ENCODE measurements at places on chromosomes 13 and 19.

- no peak for DNase-seq
Observed at GRCh38 chr13:67713571-67713970, 483.4 kb upstream of the PCDH9 start.

DNA sequence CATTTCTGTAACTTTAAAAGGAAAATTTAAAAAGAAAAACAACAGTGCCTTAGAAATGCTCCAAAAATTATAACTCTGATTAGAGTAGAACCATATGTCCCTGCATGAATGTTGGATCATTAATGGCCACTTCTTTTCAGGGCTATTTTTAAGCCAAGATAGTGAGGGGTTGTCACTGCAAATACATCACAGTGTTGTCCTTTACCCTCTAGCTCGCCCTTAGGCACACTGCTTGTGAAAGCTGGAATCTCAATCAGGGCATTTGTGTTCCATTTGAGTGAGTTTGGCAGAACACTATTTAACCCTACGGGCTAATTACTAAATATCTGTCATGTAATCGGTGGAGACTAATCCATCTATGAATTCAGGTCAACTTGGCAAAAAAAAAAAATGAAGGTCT lies 212.2 kb downstream of the NHLRC3 start:
- no peak for DNase-seq

GRCh38 chr19:49952906-49953305 lies 8.1 kb downstream of the SIGLEC11 start:
- no peak for DNase-seq

DNA sequence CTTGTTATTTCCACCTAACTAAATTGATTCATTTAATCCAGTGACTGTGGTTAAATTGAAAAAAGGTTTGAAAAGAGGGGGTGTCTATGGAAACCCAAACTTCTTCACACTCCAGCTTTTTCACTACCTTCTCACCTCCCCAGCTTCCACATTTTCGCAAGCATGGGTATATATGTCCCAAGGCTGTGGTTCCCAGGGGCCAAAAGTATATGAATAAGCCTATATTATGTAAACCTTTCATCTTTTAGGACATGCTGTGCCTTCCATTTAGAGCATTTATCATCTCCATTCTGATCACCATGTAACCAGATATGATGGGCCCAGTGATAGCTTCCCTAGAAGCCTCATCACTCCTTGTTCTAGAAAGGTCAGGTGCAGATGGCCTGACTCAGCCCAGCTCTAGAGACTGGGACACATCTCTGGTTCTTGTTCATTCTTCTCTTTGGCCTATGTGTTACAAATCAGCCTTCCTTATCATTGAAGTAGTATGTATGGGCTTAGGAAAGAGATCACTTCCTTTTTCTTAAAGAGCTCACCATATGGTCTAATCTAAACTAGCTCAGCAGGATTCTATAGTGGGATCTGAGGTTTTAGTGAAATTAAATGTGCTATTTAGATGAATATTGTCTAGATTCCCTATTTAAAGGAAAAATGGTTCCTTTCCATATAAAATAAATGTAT lies 19.5 kb upstream of the ARL11 start:
- DNase-seq = no peak

DNA sequence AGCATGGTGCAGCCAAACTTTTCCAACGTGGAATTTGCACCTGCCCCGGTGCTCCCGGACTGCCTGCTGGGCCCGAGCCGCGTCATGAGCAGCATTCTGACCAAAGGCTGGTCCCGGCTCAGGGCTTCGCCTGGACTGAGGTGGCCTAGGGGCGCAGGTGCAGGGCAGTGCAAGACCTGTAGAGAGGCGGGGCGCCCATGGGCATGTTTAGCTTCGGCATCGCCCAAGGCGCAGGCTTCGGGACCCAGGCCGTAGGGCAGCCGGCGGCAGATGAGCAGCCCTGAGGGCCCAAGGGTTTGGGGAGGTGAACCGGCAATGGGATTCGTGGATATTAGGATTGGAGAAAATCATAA lies 23.8 kb downstream of the LRFN3 start:
- DNase-seq = no peak

DNA sequence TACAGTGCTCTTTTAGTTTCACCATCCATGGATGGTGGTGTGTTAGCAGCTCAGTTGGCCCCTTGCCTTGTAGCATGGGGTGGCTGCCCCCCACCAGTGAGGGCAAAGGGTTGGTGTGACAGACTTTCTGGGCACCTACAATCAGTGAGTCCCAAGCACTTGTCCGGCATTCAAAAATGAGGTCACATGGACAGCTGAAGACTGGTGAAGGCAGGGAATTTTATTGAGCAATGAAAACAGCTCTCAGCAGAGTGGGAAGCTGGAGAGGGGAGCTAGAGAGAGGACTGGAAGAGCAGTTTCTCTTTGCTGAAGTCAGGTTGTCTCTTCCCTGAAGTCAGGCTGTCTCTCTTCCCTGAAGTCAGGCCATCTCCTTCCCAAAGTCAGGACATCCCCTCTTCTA lies 1053.2 kb downstream of the SLITRK1 start:
- no peak for DNase-seq

DNA sequence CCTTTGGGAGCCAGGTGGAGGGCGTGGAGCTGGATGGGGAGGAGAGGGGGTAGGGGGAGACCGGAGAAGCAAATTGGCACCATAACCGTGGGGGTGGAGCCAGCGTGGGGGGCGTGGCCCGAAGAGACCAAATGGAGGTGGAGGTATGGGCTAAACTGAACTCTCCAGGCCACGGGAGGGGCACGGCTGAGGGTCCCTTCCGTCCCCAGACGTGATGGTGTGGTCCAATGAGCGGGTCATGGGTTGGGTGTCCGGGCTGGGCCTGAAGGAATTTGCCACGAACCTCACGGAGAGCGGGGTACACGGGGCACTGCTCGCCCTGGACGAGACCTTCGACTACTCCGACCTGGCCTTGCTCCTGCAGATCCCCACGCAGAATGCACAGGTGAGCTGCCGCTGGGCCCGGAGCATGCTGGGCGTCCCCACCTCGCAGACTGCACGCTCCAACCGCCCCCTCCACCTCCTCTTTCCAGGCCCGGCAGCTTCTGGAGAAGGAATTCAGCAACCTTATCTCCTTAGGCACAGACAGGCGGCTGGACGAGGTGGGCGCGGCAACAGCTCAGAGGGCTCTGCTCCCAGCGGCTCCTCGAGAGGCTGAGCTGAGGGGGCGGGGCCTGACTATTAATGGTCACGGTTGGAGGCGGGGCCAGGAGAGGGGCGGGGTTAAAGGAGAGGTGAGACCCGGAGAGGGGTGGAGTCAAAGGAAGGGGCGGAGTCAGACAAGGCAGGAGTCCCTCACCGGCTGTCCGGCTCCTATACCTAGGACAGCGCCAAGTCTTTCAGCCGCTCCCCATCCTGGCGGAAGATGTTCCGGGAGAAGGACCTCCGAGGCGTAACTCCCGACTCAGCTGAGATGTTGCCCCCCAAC lies 6.2 kb downstream of the HRC start:
- DNase-seq = peak; percentile 95

GRCh38 chr13:97011446-97012131 lies 17.3 kb upstream of the OXGR1 start:
- DNase-seq = no peak

DNA sequence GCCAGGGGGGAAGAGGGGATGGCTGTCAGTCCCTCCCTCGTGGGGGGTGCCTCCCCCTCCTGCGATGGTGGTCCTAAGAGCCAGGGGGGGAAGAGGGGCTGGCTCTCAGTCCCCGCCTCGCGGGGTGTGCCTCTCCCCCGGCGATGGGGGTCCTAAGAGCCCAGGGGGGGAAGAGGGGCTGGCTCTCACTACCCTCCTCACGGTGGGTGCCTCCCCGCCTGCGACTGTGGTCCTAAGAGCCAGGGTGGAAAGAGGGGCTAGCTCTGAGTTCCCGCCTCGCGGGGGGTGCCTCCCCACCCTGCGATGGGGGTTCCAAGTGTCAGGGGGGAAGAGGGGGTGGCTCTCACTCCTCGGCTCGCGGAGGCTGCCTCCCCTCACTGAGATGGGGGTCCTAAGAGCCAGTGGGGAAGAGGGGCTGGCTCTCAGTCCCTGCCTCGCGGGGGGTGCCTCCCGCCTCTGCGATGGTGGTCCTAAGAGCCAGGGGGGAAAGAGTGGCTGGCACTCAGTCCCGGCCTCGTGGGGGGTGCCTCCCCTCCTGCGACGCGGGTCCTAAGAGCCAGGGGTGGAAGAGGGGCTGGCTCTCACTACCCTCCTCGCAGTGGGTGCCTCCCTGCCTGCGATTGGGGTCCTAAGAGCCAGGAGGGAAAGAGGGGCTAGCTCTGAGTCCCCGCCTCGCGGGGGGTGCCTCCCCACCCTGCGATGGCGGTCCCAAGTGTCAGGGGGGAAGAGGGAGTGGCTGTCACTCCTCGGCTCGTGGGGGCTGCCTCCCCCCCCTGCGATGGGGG lies 2325.6 kb upstream of the PCDH20 start:
- no peak for DNase-seq

GRCh38 chr13:77437267-77437666 lies 98.2 kb upstream of the SCEL start:
- no peak for DNase-seq

DNA sequence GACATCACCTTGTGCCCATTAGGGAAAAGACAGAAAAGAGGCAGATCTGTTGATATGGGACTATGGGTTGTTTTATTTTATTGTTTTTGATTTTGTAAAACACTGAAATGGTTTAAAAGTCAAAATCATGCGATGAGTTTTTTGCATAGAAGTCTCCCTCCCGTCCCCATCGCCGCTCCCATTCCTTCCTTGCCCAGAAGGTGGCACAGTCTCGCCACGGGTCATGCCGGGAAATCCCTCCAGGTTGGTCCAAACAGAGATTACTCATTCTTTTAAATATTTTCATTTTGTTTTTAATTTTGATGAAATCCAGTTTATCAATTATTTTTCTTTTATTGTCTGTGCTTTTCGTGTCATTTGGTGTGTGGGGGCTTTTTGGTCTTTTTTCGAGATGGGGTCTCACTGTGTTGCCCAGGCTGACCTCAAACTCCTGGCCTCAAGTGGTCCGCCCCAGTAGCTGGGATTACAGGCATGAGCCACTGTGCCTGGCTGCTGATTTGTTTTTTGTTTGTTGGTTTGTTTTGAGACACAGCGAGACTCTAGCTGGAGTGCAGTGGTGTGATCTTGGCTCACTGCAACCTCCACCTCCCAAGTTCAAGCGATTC lies 9.2 kb downstream of the PGPEP1 start:
- DNase-seq = peak; percentile 59
